Hindlimb muscle (tissue), 1 donor: ENCODE measurements at places on chromosomes 1 and 21. TPM values are rescaled to one million over a fixed set of nuclear protein-coding genes. Genes with fewer than 3 reads are reported as not detected.

The OR2M3 gene
- 0.03 TPM for polyA plus RNA-seq

- no peak for DNase-seq
These were observed 16.7 kb downstream of the SPATA21 start for GRCh38 chr1:16420424-16421118.

The SIM2 gene
- polyA plus RNA-seq, result 19.9 TPM

- no peak for DNase-seq
These were observed 117.1 kb upstream of the PTGFR start for GRCh38 chr1:78373676-78374075.

DNA sequence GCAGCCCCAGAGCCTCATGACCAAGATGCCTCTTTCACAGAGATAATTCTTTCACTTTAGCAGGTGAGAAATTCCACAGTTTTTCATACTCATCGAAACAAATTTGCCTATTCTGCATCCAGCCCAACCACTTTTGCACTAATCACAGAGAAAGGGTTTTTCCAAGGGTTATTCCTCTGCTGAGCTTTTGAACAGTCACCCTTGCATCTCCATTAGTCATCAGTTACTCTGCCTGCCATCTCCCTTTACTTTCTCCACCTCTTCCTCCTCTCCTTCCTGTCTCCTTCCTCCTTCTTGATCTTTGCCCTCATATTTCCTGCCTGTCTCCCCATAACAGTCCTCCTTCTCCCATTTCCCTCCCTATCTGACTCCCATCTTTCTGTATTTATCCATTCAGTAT lies 43.9 kb downstream of the FH start:
- DNase-seq, result no peak

DNA sequence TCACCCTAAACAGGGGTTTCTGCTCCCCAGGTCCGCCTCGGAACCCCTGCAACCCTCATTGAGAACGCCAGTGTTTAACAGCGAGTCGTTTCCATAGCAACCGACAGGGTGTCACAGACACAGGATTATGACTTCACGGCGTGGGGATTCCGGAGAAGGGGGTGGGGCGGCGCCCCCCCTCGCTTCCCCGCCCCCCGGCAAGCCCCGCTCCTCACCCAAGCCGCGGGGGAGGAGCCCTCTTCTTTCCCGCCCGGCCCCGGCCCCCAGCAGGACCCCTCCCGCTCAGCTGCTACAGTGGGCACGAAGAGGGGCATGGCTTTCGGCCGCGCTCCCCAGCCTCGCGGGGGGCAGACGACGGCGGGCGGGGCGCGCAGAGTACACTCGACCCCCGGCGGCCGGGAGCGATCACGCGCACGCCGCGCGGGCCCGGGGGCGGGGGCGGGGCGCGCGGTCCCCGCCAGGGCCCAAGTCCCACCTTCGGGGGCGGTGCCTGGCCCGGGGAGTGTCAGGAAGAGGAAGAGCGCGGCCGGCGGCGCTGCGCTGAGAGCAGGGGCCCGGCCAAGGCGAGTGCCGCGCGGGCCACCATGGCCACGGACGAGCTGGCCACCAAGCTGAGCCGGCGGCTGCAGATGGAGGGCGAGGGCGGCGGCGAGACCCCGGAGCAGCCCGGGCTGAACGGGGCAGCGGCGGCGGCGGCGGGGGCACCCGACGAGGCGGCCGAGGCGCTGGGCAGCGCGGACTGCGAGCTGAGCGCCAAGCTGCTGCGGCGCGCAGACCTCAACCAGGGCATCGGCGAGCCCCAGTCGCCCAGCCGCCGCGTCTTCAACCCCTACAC lies at the start of gene EFHD2:
Gene EFHD2, plus strand, starts transcription at position 501 of the 835 bp plus-strand sequence. Its CDS starts 84 bp downstream, at position 585.
- peak; percentile 89 for DNase-seq

GRCh38 chr21:37644636-37645035 lies 271.6 kb downstream of the KCNJ6 start:
- no peak for DNase-seq

DNA sequence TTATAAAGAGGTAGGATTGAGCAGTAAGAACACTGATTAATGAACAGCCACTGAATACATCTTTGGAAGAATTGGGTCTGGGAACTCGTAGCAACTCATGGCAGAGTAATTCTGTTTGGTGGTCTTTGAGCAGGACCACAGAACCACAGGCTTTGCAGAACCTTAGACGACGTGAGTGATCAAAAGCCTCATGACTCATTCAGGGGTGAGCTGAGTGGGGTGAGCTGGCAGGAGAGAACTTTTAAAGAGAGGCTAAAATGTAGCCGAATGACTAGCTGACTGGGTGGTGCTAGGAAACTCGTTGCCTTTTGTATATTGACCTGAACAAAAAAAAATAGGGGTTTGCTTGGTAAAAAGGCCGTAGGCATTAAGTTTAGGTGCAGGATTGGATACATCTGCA lies 313.8 kb downstream of the TGFB2 start:
- DNase-seq, result no peak

GRCh38 chr1:39538531-39539251 lies 37.9 kb downstream of the PABPC4 start:
- DNase-seq, result no peak

The KCNT2 gene
- polyA plus RNA-seq, result 7.0 TPM

DNA sequence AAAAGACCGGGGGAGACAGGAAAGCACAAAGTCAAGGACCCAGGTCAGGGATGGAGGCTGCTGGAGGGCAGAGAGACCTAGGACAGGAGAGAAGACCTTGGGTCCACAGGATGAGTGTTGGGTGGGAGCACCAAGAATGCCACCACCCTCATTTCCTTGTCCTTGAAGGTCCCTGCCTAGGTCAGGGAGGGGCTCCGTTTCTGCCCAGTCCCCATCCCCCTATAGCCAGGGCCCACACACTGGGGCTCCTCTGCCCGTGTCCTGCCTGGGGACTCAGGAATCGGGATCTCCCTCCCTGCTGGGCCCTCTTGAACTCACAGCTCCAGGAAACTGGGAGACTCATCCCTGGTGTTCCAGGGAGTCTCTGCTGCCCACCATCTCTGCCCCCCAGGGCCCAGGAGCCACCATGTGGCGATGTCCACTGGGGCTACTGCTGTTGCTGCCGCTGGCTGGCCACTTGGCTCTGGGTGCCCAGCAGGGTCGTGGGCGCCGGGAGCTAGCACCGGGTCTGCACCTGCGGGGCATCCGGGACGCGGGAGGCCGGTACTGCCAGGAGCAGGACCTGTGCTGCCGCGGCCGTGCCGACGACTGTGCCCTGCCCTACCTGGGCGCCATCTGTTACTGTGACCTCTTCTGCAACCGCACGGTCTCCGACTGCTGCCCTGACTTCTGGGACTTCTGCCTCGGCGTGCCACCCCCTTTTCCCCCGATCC lies 584 bp downstream of the TINAGL1 start:
- DNase-seq, result no peak

DNA sequence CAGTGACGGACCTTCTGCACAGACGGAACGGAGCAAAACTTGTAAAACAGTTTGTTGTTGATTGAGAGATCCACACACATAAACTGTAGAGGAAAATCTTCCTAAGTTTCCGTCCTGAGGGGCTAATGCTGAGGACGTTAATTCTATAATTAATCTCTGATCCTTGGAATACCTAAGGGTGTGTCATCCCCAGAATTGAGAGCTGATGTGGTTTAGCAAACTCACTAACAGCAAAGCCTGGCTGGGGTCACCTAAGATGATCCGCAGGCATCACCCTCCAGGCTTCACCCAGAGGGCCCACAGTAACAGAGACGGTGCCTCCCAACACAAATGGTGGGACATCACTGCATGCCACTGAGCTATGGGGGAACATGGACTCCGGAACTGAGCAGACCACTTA lies 97.5 kb downstream of the SMYD2 start:
- DNase-seq, result no peak

DNA sequence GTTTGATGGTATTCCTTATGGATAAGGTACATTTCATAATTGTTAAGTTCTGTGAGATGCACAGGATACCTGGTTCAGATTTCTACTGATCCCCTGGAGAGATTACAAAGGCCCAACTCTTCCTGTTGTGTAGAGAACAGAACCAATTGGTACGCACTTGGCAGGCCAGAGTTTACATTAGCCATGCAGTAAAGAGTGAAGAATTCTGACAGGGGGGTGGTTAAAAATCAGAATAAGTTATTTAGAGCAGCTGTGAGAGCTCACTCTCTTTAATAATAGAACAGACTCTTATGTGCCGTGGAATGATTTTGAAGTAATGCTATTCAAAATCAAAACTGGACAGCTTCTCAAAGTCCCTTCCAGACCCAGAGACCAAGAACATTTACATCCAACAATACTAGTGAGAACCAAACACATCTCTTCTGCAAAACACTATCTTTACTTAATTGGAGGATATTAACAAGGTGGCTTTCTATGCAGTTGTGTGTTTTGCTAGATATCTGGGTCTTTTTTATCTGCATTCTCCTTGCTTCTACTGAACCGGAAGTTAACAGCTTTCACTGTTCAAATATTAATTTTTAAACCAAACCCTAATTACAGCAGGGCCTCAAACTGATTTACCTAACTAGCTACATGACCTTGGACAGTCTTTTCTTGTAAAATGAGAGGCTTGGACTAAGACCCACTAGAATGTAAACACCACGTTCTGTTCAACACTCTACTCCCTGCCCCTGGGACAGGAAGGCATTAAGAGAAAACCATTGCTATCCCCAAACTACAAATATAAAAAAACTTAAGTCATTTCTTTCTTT lies 4.0 kb downstream of the USP24 start:
- DNase-seq, result no peak

DNA sequence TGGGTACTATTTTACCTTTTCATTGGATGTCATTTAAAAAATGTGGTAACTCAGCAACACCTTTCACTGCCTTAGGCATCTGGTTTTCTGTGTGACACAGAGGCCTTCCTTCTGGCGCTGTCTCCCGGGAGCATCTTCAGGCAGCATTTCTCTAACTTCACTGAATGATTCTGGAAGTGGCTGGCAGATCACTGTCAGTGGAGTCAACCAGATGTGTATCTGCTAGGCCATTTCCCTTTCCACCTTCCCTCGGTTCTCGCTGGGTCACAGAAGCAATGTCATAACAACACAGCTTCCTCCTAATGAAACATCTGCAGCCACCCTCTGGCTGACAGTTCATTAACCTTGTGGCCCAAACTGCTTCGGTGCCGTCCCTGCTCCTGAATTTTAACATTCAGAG lies 137.8 kb downstream of the KIF26B start:
- DNase-seq, result no peak

DNA sequence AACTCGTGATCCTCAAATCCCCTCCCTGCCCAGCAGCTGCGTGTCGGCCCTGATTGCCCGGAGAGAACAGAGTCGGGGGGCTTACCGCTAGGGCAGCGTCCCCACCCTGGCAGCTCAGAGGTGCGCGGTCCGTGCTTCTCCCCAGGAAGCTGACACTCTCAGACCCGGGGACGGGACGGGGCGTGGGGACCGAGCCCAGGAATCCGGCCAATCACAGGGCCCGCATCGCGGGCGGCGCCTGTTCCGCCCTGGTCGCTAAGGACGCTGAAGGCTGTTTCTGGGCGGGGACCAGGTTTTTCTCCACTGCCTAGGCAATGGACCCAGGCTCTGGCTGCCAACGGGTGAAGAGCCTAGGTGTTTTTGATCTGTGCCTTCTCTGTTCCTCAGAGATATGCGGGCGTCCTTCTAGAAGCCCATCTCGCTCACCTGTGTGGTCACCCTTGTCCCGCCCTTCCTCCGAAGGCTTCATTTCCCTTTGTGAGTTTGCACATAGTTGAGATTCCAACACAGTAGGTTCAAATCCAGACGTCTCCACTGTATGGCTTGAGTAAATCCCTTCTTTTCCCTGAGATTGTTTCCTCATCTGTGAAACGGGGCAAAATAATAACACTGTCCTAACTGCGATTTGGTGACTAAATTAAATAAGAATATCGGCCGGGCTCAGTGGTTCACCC lies at the start of gene C1orf87:
Gene C1orf87, minus strand, starts transcription at position 166 of the 674 bp plus-strand sequence. CDS start 1,127 bp downstream, outside the sequence.
- DNase-seq, result no peak

The THEM5 gene
- 0.37 TPM for polyA plus RNA-seq

GRCh38 chr1:64898107-64898861 lies 68.1 kb downstream of the JAK1 start:
- peak; percentile 20 for DNase-seq

DNA sequence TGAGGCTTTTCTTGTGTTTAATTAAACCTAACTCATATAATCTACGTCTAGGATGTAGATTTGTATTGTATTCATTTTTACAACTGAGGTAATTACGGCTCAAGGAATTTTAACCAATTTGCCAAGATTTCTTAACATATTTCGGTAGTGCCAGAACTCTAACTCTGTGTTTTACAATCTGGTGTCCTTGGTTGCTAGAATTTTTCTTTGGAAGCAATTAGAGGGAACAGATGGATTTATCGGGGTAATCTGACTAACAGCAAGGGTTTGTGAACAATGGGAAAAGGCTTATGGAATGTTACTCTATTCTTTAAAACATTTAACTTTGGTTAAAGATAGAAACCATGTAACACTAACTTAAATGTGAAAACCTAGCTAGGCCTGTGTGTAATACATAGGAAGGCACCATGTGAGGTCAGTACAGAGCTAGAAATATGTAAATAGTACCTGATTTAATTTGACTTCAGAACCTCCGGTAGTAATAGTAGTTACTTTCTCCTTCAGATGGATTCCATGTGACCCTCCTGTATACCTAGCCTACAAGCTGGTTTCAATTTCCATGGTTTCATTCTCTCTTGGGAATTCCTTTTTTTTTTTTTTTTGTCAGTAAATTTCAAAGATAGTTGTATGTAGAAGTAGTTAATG lies 1.2 kb downstream of the MTF2 start:
- peak; percentile 49 for DNase-seq

The CLCA4 gene
- 0.18 TPM for polyA plus RNA-seq

DNA sequence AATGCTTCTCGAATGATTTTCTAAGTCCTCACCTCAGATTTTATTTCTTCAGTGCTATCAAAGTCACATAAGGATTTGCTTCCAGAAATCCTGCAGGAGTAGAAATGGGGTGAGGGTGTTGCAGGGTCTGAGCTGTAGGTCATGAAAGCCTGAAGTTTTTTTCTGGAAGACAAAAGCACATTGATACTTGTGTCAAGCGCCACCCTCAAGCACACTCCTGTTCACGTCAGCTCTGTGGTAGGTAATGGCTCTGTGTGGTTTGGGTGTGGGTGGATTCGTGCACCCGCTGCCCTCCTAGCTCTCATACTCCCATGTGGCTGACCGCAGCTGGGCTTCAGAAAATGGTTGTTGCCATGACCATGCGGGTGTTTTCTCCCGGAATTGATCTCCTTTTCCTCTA lies 39.9 kb downstream of the AKNAD1 start:
- peak; percentile 54 for DNase-seq

DNA sequence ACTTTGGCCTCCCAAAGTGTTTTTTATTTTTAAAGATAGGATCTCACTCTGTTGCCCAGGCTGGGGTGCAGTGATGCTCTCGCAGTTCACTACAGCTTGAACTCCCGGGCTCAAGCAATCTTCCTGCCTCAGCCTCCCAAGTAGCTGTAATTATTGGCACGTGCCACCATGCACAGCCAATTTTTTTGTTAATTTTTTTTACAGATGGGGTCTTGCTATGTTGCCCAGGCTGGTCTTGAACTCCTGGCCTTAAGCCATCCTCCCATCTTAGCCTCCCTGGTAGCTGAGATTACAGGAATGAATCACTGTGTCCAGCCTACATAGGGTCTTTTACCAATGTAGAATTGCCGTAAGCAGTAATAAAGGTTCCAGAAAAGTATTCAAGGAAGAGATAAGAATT lies 49.1 kb upstream of the HP1BP3 start:
- no peak for DNase-seq

The WNT9A gene
- 11.3 TPM for polyA plus RNA-seq

GRCh38 chr1:11653861-11654136 lies 430 bp downstream of the FBXO2 start:
- no peak for DNase-seq

GRCh38 chr1:222195857-222196256 lies 352.0 kb downstream of the HHIPL2 start:
- no peak for DNase-seq

- no peak for DNase-seq
These were observed 75.2 kb upstream of the LRRN2 start for GRCh38 chr1:204760757-204761156.

The CAPZB gene
- polyA plus RNA-seq, result 285 TPM

The ODF2L gene
- 18.3 TPM for polyA plus RNA-seq

GRCh38 chr1:173042806-173043205 lies 7.9 kb downstream of the TNFSF18 start:
- DNase-seq, result no peak
